ENCODE measurements at places on chromosomes 7 and 10.
A peak's percentile ranks its signal among the peaks of the same experiment; 100 is the strongest.

DNA sequence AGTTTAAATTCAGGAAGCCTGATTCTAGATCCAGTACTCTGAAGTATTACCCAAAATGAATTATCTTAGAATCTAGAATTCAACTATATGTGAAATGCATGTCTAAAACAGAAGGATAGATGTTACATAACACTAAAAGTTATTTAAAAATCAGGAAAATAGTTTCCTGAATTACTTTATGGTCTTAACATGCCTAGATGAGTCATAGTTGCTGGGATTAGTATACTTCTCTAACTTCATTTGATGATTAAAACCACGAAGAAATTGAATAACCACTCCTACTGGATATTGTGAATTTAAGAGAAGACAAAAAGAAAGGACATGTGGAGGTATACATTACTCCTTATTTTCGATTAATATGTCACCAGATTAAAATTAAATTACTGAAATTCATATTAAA is 65.5 kb downstream of the ATAD1 start:
- no peak for DNase-seq

DNA sequence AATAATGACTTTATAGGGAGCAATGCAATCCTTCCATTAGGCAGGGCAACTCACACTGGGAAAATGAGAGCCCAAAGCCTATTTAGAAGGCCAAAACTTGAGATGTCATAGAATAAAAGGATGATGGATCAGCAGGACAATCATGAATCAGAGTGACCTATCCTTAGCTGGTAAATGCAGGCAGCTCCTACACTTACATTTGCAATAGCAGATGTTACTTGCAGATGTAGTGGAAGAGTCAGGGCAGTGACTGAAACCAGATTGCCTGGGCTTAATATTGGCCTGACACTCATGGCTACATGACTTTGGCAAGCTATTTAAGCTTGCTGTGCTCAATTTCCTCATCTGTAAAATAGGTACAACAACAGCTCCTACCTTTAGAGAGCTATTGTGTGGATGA is 98.7 kb downstream of the PRTFDC1 start:
- no peak for DNase-seq

GRCh38 chr10:116597543-116597942 is 6.8 kb downstream of the PNLIPRP1 start:
- DNase-seq = no peak

DNA sequence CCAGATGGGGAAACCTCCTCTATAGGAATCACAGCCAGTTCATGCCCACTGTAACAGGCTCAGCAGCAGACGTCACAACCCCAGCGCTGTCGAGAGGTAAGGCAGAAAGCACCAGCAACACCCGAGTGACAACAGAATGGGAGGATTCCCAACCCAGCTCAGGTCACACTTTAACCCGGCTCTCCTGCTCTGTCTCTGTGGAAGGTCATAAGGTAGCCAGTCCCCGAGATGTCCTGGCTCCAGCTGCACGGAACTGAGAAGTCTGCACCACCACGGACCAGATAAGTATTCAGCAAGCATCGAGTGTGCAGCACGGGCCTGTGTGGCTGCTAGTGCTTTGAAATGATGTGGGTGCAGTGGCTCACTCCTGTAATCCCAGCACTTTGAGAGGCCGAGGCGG is 236.7 kb upstream of the TCERG1L start:
- no peak for DNase-seq

DNA sequence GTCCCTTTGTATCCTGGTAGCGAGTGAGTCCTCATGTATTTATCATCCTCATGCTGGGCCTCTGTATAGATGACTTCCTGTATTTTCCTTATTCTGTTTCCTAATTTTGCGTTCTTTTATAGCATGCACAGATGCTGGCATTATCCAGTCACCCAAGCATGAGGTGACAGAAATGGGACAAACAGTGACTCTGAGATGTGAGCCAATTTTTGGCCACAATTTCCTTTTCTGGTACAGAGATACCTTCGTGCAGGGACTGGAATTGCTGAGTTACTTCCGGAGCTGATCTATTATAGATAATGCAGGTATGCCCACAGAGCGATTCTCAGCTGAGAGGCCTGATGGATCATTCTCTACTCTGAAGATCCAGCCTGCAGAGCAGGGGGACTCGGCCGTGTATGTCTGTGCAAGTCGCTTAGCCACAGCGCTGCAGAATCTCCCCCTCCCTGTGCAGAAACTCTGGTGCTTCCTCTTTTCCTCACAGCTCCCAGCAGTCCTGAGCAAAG is 183.1 kb upstream of the PRSS58 start:
- DNase-seq = peak; percentile 89

All from NB4 (cell line).